ENCODE measurements at places on chromosomes 16 and 17.

DNA sequence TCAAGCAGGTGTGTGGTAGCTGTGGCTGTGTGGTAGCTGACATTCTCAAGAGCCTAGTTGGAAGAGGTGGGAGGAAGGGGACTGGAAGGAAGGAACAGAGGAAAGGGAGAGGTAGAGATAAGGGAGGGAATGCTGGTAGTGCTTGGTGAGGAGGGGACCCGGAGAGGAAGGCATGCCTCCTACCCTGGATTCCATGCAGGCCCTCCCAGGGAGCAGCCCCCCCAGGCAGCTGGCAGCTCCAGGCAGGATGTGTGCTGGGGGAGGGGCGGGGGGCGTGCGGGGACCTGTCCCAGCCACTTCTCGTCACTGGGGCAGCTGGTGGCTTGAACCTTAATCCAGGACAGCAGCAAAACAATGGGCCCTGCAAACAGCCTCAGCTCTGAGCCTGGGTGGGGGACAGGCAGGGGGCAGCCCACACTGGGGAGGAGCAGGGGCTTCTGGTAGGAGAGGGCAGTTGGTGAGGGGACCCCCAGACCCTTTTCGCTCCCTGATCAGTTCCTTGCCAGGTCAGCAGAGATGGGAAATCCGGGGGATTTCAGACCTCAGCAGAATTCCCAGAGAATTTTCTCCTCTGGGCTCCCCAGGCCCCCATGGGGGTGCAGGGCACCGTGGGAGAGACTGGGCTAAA lies 27.1 kb downstream of the ARHGAP23 start:
- no peak for DNase-seq

DNA sequence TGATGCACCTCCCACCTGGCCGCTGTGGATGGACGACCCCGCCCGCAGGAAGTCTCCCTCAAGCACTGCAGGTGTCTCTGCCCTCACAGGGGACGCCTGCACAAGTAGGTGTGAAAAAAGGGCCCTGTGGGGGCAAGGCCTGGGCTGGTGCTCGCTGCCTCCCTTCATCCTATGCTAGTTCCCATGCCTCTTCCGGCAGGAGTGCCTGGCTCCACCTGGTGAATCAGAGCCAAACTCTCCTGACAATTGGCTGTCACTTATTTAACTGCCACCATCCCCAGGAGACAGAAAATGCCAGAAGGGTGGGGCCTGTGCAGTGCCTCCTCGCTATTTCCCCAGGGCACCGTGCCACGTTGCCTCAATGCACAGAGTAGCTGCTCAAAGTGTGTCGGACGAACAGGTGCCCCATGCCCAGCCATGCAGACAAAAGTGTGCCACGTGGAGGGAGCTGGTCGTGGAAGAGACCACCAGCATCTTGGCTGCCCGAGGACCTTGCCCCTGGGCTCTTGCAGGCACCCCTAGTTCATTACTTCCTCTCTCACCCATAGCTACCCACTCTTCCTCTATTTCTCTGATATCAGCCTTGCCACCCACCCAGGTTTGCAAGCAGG lies 170.7 kb downstream of the SEC14L1 start:
- DNase-seq, result no peak

- no peak for DNase-seq
Observed at GRCh38 chr16:13306161-13306995, 405.0 kb downstream of the SHISA9 start.

- DNase-seq, result no peak
Observed at GRCh38 chr16:79204486-79204885, 396.1 kb downstream of the MAF start.

DNA sequence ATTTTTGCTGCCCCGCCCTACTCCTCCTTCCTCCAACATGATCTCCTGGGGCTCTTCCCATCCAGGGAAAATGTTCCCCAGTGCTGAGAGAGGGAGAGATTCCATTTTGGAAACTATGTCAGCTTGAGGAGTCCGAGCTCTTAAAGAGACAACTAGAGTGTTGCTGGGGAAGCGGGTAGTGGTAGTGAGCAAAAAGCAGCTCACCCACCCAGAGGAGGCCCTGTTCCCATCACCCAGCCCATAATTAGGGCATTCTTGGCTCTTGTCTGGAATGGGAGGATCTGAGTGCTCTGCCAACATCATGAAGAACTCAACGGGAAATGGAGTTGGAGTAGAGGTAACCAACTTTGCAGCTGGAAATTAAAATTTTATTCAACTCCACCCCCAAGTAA lies 9.1 kb upstream of the MSL1 start:
- DNase-seq, result no peak

GRCh38 chr17:73135766-73136165 lies 29.0 kb upstream of the SSTR2 start:
- no peak for DNase-seq
